ENCODE measurements at places on chromosomes 12 and 14.

- no peak for DNase-seq
These were observed 8.1 kb upstream of the IRF2BPL start for GRCh38 chr14:77036484-77037214.

GRCh38 chr12:2862876-2863275, 6.0 kb upstream of the TEX52 start:
- DNase-seq = no peak

GRCh38 chr12:82619644-82620043, 67.1 kb upstream of the TMTC2 start:
- DNase-seq = no peak

DNA sequence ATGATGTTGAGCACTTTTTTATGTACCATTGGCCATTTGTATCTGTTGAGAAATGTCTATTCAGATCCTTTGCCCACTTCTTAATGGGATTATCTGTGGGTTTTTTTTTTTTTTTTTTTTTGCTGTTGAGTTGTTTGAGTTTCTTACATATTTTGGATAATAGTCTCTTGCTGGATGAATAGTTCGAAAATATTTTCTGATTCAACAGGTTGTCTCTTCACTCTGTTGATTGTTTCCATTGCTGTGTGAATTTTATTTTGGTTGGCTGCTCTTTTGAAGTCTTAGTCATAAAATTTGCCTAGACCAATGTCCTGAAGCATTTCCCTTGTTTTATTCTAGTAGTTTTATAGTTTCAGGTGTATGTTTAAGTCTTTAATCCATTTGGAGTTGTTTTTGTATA, 64.5 kb downstream of the CAND1 start:
- DNase-seq = no peak

DNA sequence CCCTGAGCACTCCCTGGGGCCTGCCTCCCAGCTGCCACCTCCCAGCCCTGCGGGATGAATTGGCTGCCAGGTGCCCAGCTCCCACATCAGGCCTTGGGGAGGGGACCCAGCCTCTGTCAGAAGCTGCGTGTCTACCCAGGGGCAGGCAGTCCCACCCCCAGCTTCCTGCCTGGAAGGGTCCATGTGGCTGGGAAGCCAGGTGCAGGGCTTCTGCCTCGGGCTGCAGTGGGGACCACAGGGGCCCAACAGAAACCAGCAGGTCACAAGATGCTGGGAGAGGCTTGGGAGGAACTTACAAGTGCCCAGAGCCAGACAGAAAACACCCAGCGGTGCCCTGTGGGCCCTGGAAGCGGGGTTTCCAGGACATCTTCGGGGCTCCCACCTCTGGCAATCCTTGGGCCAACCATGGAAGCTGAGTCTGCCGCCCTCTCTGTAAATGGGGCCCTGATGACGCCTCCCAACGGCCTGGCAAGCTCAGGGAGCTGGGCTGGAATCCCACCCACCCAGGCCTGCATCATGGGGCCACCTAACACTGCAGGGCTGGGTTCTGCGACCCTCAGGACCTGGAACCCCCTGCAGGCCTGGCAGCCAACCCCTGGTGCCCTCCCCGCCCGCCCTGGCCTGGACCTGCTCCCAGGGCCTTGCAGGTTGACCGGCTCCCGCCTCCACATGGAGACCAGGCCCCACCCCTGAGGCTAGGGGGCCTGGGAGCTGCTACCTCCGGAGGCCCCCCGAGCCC, 36.6 kb downstream of the CCNK start:
- no peak for DNase-seq

DNA sequence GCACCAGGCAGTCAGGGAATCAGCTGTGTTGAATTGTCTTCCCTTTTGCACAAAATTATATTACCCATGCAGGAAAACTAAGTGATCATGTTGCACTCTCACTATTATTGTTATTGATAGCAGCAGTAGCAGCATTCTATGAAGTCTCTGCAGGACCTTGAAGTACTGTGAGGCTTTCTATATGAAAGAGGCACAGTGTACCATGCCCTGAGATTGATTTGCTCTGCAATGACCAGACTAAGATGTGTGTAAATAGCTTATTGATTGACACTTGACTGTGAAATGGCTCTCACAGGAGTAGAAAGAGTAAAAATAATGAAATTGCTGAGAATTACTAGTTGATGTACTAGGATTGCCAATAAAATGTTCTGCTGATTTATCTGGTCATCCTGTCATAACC, 99.9 kb downstream of the KICS2 start:
- no peak for DNase-seq

DNA sequence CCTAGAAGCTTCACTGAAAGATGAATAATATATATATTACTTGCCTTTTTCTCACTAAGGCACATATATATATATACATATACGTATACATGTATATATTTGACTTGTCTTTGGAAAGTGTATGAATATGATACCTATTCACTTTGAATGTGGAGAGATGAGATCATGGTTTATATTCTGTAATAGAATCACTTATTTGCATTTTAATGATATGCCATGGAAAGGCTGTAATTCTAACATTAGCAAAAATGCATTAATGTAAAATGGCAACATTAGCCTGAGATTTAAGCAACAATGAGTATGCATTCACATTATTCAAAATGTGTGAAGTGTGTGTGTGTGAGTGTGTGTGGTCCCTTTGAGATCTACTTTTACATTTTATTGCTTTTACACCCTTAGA, 54.5 kb upstream of the PRKD1 start:
- DNase-seq = no peak

GRCh38 chr14:102201353-102201738, 61.6 kb downstream of the WDR20 start:
- DNase-seq = no peak

- no peak for DNase-seq
These were observed 28.5 kb upstream of the ANHX start for GRCh38 chr12:133264173-133264572.

GRCh38 chr12:40137252-40137651, 31.4 kb upstream of the SLC2A13 start:
- no peak for DNase-seq

DNA sequence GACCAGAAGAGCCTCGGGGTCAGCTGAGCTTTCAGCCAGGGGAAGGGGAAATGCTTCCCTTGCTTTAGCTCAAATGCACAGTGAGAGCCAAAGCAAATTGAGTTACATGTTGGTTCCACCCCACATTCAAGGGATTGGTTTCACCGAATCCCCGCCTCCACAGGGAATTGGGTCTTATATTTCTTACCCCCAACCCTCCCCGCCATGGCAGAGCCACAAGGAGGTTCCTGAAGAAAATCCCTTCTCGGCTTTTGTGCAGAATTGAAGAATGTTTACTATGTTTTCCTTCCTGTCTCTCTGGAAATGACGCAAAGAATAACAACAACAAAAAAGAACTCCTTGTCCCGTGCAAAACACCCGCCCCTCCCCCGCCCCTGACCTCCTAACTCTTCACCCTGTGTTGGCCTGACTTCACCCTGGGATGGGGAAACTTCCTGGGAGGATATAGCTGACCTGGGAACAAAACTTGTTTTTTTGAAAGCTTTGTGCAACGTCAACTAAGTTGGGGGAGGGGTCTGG, 21.9 kb upstream of the CIPC start:
- DNase-seq = no peak

DNA sequence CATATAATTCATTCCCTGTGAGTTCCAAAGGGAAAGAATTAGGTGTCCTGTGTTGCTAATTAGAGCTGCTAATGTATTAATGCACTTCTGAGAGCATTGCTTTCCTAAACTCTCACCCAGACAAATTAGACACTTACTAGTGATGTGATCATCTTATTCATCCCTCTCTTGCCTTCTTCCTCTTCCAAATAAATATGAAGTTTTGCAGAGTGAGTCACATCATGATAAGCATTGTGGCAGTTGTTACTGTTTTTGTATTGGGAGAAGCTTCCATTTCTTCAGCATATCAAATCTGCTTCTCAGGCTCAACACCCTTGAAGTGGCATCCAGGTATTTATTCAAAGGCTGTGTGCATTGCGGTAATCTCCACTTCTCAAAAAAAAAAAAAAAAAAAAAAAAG, 37.3 kb upstream of the E2F7 start:
- no peak for DNase-seq

DNA sequence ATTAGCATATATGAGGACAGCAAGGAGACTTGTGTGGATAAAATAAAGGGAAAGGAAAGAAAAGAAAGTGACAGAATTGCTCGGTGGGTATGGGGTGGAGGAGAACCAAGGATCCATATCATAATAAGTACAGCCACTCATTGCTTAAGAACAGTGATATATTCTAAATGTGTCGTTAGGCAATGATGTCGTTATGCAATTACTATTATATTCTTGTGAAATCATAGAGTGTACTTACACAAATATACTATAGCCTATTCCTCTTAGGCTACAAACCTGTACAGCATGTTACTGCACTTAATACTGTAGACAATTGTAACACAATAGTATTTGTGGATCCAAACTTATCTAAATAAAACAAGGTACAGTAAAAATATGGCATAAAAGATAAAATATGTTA, 271.1 kb downstream of the CCER1 start:
- DNase-seq = no peak

- DNase-seq = no peak
These were observed 105.0 kb downstream of the ETNK1 start for GRCh38 chr12:22729957-22730443.

GRCh38 chr12:4719821-4720636, at the start of gene GALNT8:
Gene GALNT8 (plus strand): TSS chr12:4720400. CDS start chr12:4720678, 278 bp downstream.
- no peak for DNase-seq

DNA sequence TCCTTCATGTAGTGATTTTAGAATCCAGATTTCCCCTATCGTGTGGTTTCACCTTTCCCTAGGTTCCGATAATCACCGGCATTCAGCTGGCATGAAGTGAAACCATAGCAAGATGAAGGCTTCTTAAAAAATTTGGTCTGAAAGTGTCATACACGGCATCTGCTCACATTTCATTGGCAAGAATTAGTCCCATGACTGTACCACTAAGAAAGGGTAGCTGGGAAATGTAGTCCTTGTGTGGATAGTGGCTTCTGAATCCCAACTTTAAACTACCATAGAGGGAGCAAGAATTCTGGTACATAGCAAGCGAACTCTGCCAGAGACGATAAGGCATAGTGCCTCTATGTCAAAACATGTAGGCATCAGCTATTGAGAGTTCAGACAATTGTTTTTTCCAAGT, 360.1 kb upstream of the TBX3 start:
- no peak for DNase-seq

- DNase-seq = no peak
These were observed 38.8 kb downstream of the FAM222A start for GRCh38 chr12:109752117-109753053.

- DNase-seq = no peak
These were observed 50.2 kb downstream of the ARL6IP4 start for GRCh38 chr12:123030686-123031085.
